ENCODE measurements at places on chromosomes 2 and 18. TPM values are rescaled to one million over a fixed set of nuclear protein-coding genes. Genes with fewer than 3 reads are reported as not detected.

GRCh38 chr2:15668611-15669305 lies 77.1 kb downstream of the DDX1 start:
- H3K36me3 ChIP-seq: no peaks in the 10 kb centered on the region
- no peak overlapping the region for H3K4me3 ChIP-seq
- H3K27me3 ChIP-seq: no peaks in the 10 kb centered on the region

DNA sequence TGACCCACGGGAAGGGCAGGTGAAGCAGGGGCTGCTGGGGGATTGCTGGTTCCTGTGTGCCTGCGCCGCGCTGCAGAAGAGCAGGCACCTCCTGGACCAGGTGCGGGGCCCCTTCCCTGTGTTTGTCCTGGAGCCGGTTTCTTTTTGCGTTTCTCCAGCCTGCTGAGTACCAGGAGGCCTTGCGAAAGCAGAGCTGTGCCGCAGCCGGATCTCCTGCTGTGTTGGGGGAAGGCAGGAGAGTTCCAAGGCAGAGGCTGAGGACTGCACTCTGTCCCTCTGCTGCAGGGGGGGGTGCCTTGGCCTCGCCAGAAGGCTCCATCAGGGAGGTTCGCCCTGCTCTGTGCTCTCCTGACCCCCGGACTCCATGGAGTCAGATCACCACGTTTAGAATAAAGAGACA lies 2.8 kb downstream of the CAPN10 start:
- H3K36me3 ChIP-seq: no peaks in the 10 kb centered on the region
- no peaks in the 10 kb centered on the region for H3K27me3 ChIP-seq
- peaks cover 45% of the 10 kb centered on the region for H3K4me1 ChIP-seq
- peak; percentile 19 for DNase-seq
- no peak overlapping the region for H3K27ac ChIP-seq

DNA sequence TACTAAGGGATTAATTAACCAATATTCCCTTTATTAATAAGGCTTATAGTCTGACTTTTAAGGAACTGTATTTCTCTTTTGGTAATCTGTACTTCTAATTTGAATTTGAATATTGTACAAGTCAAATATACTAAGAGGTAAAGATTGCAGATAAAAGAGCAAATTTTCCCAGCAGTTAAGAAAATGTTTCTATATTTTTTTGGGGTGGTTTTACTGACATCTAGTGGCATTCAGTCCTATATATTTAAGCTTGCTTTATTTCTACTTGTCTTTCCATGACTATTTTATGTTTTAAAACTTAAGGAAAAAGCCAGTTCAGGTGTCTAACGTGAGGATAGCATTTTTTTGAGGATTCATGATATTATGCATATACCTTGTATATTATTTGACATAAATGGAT lies 41.6 kb downstream of the TDRD15 start:
- no peaks in the 10 kb centered on the region for H3K4me1 ChIP-seq
- no peaks in the 10 kb centered on the region for H3K36me3 ChIP-seq
- no peaks in the 10 kb centered on the region for H3K27me3 ChIP-seq
- H3K27ac ChIP-seq: no peak overlapping the region

Gene QPCT
- 2.8 TPM for total RNA-seq

Gene COBLL1
- 13.8 TPM for total RNA-seq

Data from heart left ventricle (tissue), 16 donors.